ENCODE measurements at places on chromosomes 12 and 14. TPM values are rescaled to one million over a fixed set of nuclear protein-coding genes. Genes with fewer than 3 reads are reported as not detected.

The ACIN1 gene
- total RNA-seq: 107 TPM

The PLD4 gene
- total RNA-seq: not detected

The FLRT2 gene
- total RNA-seq: 33.6 TPM

The OAS1 gene
- 4.7 TPM for total RNA-seq

The CRIP1 gene
- total RNA-seq: 7.3 TPM

The ZFC3H1 gene
- total RNA-seq: 45.1 TPM

The AACS gene
- total RNA-seq: 46.5 TPM

The RFX4 gene
- not detected for total RNA-seq

The P2RX2 gene
- not detected for total RNA-seq

The APOF gene
- total RNA-seq: not detected

The C12orf50 gene
- total RNA-seq: not detected

The MYF5 gene
- total RNA-seq: not detected

The MYH6 gene
- total RNA-seq: not detected

The KRT74 gene
- total RNA-seq: not detected

The CCNT1 gene
- total RNA-seq: 23.9 TPM

The LPAR5 gene
- total RNA-seq: not detected

The MYO1H gene
- total RNA-seq: not detected

The AQP2 gene
- not detected for total RNA-seq

The INHBC gene
- total RNA-seq: not detected

The GPHN gene
- 2.6 TPM for total RNA-seq

The VWF gene
- 1.3 TPM for total RNA-seq

The STXBP6 gene
- 5.6 TPM for total RNA-seq

The SYT10 gene
- total RNA-seq: not detected

The CABP1 gene
- total RNA-seq: not detected

The TAS2R10 gene
- total RNA-seq: 0.44 TPM

The HNF1A gene
- total RNA-seq: not detected

The MGAT2 gene
- total RNA-seq: 162 TPM

The STYK1 gene
- not detected for total RNA-seq

The TAS2R9 gene
- not detected for total RNA-seq

The RND1 gene
- total RNA-seq: 0.44 TPM

The LAG3 gene
- 0.29 TPM for total RNA-seq

The TGM1 gene
- 1.5 TPM for total RNA-seq

The KLRF1 gene
- total RNA-seq: not detected

The ASB2 gene
- 1.1 TPM for total RNA-seq

The GLIPR1L1 gene
- not detected for total RNA-seq

The KERA gene
- not detected for total RNA-seq

The ITPR2 gene
- 28.8 TPM for total RNA-seq

The HOXC10 gene
- 5.2 TPM for total RNA-seq

The INSM2 gene
- total RNA-seq: not detected

The CCDC38 gene
- not detected for total RNA-seq
